AG04450 (cell line): ENCODE measurements at places on chromosomes 16 and 17.

- no peak for DNase-seq
Measured at GRCh38 chr17:65268832-65269231, 131.7 kb downstream of the RGS9 start.

- DNase-seq, result peak; percentile 55
Measured at GRCh38 chr17:15171167-15172047, 93.7 kb downstream of the PMP22 start.

DNA sequence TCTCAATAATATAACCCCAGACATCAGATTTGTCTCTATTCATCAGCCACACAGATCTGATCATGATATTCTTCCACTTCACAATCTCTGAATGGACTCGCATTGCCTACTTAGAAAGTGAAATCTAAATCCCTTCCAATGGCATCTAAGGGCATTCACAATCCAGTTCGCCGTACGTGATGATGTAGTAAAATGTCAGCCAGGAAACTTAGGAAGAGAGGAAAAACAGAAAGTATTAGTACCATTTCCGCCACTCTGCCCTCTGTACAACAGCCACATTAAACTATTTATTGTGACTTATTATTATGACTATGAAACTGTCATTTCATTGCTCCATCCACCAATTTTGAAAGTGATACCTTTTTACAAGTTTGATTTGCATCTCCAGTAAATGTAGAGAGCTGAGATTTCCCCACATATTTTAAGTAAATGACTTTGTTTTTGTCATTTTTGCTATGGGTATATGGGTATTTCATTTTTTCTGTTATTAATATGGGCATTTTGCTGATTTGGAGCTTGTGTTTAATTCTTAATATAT lies 69.4 kb upstream of the SMIM36 start:
- no peak for DNase-seq

DNA sequence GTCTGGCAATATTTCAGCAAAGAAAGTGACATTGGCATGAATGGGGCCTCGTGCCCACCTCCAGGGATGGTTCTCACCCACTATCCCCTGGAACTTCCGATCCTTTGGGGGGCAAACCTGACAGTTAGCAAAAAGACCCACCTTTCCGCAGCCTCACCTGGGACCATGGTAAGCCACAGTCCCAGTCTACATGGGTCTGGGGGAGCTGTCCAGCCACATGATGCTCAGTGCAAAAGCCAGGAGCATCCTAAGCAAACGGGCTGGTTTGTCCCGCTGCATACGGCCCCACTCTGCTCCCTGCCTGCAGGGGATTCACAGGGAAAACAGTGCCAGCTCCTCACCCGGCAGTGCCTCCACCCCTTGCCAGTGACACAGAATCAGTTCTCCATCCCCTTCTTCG lies 19.3 kb downstream of the AIPL1 start:
- no peak for DNase-seq

DNA sequence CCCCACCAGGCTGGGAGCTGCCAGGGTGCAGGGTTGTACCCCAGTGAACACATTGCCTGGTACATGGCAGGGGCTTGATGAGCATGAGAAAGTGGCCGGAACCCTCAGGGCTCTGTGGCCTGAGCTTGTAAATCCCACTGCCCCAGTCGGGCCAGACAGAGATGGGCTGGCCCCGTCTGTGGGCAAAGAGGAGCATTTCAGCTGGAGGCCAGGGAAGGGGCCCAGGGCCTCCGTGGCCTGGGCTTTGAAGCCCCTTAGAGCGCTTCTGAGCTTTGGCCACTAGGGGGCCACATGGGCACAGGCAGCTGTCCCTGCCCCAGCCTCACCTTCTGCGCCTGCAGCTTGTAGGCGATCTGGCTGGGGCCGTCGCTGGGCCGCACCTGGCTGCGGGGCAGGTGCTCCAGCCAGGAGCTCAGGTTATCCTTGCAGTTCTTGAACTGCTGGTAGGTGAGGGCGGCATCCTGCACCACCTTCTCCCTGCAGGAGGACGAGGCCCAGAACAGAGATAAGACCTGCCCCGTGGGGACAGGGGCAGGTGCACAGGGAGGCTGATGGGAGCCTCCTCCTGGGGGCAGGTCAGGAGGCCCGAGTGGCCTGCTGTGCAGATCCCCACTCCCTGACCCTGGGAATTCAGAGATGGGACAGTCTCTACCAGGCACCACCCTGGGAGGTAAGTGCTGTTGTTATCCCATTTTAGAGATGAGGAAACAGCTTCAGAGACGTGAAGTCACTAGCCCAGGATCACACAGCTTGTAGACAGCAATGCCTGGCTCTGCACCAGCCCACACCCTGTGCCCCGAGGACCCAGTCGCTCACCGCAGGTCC lies 12.8 kb downstream of the EVPL start:
- no peak for DNase-seq

GRCh38 chr16:67661101-67661761 lies 471 bp downstream of the PARD6A start:
- DNase-seq, result no peak

- DNase-seq, result no peak
Measured at GRCh38 chr17:40068129-40068581, 5.4 kb downstream of the THRA start.

GRCh38 chr16:55351936-55352335 lies 27.9 kb downstream of the IRX6 start:
- no peak for DNase-seq

- DNase-seq, result no peak
Measured at GRCh38 chr16:51410125-51410524, 259.1 kb upstream of the SALL1 start.

DNA sequence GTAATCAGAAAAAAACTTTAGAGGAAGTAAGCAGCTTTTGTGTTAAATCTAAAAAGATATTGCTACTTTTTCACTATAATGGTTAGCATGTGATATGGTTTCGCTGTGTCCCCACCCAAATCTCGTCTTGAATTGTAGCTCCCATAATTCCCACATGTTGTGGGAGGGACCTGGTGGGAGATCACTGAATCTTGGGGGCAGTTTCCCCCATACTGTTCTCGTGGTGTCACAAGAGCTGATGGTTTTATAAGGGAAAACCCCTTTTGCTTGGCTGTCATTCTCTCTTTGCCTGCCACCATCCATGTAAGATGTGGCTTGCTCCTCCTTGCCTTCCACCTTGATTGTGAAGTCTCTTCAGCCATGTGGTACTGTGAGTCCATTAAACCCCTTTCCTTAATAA lies 117.1 kb downstream of the KCNJ2 start:
- no peak for DNase-seq

GRCh38 chr17:7208027-7208571 lies 11.5 kb downstream of the DLG4 start:
- DNase-seq, result no peak

DNA sequence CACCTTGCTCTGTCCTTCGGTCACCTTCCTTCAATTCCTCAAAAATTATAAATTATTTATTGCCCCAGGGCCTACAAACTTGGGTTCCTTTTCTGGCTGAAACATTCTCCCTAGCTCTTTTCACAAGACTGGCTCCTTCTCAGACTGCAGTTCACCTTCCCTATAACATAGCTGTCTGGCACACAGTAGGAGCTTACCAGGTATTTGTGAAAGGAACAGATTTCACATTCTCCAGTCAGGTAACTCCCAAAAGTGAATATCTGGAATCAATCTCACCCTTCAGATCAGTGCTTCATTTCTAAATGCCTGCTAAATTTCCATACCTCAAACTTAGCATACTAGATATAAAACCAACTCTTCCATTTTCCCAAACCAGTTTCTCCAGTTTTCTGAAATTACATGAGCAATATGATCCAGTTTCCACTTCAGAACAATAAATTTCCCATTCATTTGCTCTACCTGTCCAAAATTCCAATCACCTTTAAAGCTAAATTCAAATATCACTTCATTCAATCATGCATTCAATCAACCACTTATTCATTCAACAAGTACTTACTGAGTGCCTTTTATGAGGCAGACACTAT lies 6.1 kb downstream of the RFFL start:
- DNase-seq, result no peak

GRCh38 chr17:1413281-1413791 lies 13.3 kb upstream of the YWHAE start:
- DNase-seq, result no peak
